AG09319 (cell line): ENCODE measurements at places on chromosomes 5 and 9.

DNA sequence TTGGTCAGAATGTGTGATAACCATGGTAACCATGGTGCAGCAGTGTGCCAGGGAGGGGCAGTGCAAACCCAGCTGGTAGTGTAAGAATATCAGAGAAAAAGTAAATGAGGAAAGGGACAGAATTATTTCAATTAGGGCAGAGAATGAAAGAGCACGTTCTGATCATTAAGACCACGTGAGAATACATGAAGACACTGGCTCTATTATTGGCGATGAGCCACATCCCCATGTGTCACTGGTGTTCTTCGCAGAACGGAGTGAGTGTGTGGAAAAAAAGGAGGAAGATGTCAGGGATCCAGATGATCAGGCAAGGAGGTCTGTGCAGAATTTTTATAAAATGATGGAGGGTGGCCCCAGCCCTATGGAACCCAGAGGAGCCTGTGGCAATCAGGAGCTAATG lies 315.5 kb downstream of the SEMA5A start:
- no peak for DNase-seq

GRCh38 chr9:134531220-134531970 lies 110.2 kb upstream of the COL5A1 start:
- no peak for DNase-seq

DNA sequence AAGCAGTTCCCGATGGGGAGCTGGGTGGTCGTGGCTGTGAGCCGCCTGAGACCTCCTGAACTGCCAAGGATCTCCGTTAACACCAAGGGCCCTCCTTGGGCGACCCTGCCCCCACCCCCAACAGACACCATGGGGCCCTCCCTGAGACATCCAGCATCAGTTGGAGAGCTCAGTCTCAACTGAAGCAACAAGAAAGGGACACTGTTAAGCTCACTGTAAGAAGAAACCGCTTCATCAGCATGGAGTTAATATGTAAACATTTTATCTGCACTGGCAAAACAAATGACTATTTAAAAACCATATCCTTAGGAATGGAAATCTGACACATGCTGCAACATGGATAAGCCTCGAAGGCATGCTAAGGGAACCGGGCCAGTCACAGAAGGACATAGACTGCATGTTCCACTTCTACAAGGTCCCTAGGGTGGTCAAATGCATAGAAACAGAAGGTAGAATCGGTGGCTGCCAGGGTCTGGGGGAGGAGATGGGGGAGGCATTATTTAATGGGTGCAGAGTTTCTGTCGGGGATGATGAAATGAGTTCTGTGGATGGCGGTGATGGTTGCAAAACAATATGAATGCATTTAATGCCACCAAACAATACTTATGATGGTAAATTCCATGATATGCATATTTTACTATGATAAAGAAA lies 47.4 kb downstream of the ROR2 start:
- no peak for DNase-seq

GRCh38 chr9:136020206-136020605 lies 59.0 kb upstream of the UBAC1 start:
- no peak for DNase-seq

GRCh38 chr5:150321211-150321610 lies 18.5 kb upstream of the ARSI start:
- DNase-seq: no peak

GRCh38 chr5:61582205-61582820 lies 250.3 kb downstream of the ZSWIM6 start:
- DNase-seq: no peak

GRCh38 chr5:132273631-132274030 lies 16.1 kb downstream of the PDLIM4 start:
- DNase-seq: no peak

- no peak for DNase-seq
Measured at GRCh38 chr5:65041296-65042158, 272.8 kb downstream of the CWC27 start.

DNA sequence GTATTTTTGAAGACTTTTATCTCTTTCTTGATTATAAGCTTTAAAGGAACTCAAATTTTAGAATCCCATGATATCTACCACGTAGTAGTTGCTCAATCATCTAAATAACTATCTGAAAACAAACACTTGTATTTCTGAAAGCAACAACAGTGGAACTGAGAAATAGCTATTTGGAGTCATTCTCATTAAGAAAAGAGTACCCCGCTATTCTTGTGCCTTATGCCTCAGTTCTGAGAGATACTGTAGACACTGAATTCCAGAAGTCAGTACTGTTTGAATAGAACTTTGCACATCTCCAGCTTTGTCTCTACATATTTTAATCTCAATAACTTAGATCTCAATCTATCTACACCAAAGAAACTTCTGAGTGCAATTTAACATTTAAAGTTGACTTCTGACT lies 11.4 kb downstream of the CHD1 start:
- no peak for DNase-seq

GRCh38 chr9:35026671-35027070 lies 37.1 kb downstream of the DNAJB5 start:
- no peak for DNase-seq

- no peak for DNase-seq
Measured at GRCh38 chr5:39608024-39608423, 183.2 kb upstream of the DAB2 start.

- no peak for DNase-seq
Measured at GRCh38 chr9:119334745-119335144, 34.5 kb downstream of the BRINP1 start.

DNA sequence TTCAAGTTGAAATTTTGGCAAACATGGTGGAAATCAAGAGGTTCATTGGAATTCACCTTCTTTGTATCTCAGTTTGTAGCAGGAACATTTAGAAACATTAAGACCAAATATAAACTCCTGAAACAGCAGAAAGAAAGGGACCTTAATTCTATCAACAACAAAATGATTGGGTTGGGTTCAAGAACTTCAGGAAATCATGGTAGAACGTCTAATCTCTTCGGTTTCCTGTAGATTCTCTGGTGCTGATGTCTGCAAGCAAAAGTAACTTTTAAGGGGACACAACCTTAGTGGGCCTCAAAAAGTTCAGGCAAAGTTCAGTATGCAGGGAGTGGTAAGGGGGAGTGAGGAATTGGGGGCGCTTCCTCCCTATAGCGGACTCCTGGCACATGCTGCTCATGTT lies 3.4 kb downstream of the IL33 start:
- DNase-seq: no peak

DNA sequence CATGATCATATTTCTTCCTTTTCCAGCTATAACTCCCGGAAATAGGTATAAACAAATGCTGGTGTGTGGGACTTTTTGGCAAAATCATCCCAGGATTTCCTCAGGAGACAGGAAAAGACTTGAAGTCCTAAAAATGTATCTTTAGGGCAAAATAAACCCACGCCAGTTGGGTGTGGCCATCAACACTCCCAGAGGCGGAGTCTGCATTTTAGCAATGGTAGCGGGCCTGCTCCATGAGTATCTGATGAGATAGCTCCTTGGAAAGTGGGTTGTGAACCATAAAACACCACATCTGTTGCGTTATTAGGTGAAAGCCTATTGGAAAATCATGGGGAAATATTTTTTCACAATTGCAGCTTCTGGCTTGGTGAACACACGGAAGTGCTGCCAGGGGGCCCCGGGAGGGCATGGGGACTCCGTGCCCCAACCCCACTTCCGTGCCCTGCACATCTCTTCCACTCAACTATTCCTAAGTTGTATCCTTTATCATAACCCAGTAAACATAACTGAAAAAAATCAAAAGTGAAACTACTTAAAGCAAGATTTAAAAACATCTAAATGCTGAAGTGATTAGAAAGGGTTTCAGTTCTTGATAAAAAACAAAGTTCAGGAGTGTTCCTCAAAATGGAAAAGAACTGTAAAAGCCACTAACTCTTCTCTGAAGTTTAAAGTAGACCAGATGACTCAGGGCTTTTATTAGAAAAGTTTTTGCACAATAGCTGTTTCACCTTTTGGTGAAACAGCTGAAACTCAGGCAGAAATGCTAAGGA lies 111.2 kb downstream of the LRRC70 start:
- no peak for DNase-seq

DNA sequence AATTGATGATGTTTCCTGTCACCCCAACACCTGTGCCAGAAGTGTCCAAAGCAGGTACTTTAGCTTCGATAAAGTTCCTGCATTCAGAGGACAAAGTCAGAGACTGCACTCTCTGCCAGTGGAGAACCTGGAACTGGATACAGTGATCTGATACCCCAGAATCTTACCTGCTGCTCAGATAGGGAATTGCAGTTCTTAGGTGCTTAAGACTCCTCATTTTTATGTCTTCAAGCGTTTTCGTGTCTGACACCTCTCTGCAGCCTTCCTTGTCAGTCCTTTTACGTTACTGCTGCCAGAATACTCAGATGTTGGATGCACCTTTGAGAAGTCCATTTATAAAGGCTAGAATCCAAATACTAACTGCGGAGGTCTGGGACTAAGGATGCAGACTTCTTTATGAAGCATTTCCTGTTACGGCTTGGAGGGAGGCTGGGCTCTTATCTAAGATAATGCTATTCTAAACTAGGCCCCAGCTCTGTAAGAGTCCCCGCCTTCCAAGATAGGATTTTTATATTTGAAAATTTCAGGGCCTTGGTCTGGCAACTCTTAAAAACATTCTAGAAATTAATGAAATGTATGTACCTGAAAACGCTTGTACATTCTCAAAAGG lies 1.9 kb downstream of the ISOC1 start:
- no peak for DNase-seq

GRCh38 chr5:174412374-174412773 lies 312.0 kb upstream of the MSX2 start:
- no peak for DNase-seq

GRCh38 chr9:136516191-136516654 lies 29.6 kb downstream of the NOTCH1 start:
- DNase-seq: no peak

DNA sequence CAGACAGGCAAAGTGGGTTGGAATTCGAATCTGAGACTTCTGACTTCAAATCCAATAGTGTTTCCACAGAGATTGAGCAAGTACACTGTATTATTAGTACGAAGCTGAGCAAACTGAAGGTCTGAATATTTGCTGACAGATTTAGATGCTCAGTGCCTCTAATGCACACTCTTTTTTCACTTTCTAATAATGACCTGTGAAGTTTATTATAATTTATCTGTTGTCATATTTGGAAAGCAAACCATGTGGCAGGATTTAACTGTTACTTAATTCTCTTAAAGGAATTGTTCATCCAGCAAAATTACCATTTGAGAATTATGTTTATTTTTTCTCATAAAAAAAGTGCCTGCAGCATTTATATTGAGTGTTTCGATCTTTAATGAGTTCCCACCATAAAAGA lies 277.3 kb downstream of the DMRT2 start:
- no peak for DNase-seq

DNA sequence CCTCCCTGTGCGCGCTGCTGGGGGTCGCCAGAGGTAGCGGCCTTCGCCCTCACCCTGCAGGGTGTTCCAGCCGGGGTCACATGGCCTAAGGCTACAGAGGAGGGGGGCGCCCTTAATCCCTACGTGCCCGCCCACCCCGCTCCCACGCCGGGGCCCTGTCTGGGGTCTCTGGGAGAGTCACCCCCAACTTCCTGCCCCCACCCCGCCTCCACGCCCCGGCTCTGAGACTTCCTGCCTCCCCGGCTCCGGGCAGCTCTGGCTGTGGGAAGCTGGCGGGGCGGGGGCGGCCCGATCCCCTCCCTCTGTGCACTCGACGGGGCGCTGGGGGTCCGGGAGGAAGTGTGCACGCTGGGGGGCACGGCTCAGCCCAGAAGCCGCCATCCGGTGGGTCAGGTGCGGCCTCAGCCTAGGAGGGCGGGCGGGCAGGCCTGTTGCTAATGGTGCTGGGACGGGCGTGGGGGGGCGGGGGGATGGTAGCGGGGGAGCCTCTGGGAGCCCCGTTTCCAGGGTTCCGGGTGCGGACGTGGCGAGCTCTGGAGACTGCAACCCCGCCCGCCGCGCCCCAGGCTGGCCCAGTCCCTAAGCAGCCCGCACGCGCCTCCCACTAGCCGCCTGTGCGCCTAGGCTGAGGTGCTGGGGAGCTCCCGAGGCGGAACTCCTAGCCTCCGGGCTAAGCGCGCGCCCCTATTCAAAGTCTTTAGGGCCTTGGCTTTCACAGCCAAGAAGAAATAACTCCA lies 61.6 kb downstream of the CXXC5 start:
- DNase-seq: no peak
